ENCODE measurements at places on chromosomes 4 and X.

DNA sequence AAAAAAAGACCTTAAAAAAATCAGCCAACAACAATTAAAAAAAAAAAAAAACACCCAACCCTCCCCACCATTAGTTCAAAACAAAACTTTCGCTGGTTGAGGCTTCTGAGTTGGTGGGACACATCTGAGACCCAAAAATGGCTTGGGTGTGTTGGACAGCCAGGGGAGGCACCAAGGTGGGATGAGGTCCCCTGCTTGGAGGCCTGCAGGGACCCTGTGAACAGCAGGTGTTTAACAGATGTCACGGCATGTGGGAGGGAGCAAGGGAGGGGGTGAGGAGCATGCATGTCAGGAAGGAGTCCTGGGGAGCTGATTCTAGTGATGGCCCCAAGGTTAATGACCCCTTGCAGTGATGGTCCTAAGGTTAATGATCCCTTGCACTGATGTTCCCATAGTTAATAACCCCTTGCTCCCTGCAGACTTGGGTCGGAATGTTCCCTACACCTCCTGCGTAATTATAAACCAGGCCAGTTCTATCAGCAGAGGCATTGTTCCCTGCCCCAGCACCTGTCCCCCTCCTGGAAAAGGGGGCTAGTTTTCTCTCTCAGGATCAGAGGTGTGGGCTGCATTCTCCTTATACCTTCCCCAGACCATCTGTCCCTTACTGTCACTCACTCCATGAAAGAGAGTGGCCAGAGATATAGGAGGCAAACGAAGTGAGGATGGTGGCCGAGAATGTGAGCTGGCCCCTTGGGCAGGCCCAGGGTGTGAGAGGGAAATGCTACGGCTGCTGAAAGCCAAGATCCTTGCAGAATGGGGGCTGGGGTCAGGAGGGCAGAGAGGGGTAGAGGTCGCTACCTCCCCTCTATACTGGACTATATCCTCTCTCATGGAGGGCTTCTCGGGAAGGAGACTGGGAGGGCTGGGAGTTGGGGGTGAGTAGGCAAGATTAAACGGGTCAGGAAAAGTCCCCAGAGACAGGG, 2.3 kb upstream of the FOXP3 start:
- DNase-seq = no peak

- no peak for DNase-seq
Measured at GRCh38 chr4:81796790-81797528, 325.3 kb upstream of the RASGEF1B start.

DNA sequence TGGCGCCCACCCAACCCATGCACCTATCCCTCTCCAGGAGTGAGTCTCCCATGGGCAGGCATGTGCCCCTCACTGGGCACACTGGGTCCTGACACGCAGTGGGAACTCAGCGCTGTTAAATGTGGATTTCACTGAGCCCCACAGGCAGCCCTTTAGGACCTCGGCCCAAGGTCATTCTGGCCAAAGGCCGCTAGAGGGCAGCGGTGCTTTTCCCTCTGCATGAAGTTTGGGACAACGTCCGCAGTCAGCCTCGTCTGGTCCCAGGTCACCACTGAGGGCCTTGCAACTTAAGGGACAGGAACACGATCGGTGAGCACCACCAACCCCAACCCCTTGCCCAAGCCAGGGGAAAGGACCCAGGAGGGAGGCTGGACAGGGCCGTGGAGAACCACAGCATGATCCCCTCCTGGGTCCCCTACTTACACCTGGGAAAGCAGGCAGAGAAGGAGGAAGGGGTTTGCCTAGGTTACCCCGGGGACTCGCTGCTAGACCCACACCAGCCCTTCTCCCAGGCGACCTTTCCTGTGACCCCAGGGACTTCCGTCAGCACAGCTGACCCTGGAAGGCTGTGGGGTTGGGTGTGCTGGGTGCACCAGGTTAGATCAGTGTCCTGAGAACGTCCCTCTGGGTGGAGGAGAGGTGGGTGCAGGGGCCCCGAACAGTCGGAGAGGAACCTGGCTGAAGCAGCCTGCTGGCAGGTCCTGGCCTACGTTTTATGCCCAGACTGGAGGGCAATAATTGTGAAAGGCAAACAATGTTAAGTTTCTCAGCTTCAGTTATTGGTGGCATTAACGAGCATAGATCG, 24.0 kb downstream of the CYTL1 start:
- peak; percentile 37 for DNase-seq

GRCh38 chrX:110277609-110278008, 40.3 kb downstream of the AMMECR1 start:
- no peak for DNase-seq

- DNase-seq = no peak
Measured at GRCh38 chrX:148774276-148774675, 273.9 kb downstream of the AFF2 start.
